Activated T-helper 17 cell treated with anti-CD3 and anti-CD28 coated beads, Interleukin-2, amount 50 U/mL, for 72 hours (primary cell): ENCODE measurements at places on chromosomes 3 and 15.

DNA sequence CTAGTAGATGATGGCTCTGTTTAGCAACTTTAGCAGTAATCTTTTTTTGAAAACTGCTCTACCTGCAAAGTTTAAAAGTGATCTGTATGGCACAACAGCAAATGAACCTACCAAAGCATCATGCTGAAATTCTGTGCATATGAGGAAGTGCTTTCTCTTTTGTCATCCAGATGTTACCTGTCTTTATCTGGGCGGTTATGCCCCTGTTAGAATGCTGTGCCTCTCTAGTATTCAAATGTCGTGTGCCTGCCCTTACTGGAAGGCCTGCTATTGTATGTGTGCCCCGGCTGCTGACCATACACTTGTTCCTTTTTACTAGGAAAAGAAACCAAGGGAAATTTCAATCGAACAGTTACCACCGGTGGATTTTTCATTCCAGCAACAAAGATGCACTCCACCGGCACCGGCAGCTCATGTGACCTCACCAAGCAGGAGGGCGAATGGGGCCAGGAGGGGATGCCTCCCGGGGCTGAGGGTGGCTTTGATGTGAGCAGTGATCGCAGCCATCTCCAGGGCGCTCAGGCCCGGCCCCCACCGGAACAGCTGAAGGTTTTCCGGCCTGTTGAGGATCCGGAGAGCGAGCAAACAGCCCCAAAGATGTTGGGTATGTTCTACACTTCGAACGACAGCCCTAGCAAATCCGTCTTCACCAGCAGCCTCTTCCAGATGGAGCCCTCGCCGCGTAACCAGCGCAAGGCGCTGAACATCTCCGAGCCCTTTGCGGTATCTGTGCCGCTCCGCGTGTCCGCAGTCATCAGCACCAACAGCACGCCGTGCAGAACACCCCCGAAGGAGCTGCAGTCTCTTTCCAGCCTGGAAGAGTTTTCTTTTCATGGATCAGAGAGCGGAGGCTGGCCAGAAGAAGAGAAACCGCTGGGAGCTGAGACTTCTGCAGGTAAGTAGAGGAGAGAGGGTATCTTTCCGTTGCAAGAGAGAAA lies 61.6 kb downstream of the TMEM39A start:
- no peak for ATAC-seq

DNA sequence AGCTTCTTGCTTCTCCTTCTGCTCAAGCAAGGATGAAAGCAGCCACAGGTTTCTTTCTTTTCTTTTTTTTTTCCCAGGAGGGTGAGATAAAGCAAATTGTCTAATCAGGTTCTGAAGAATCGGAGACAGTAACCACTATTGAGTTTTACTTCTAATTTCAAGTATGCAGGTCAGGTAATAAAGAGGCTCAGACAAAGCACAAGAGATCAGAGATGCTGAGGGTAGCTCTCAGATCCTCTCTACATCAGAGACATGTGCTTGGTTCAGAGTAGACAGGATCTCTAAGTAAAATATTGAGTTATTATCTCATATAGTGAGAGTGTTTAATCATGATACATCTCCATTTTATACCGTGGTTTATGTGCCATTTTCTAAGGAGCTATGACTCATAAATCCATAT lies 168.5 kb downstream of the NFKBIZ start:
- no peak for ATAC-seq

DNA sequence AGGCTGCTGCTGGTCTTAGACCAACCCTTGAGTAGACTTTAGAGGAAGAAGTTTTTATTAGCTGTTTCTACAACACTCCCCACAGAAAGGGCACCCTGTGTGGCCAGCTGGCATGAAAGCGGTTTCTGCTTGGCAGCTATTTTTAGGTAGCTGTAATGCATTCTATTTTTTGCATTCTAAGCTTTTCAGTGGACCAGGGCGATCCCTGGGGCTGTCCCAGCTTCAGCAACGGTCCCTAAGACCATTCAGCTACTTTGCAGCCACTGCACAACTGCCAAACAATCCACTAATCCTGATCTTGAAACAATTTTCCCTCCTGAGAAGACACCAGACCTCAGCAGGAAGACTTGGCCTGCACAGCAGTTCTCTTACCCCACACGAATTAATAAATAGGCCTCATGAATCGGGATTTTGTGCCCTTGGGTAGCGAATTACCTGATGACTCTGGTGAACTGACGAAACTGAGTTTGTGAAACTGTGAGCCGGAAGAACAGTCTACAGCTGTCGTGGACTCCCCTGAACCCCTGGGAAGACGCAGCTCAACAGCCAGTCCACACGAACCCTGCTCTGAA lies 14.6 kb upstream of the TFRC start:
- ATAC-seq: no peak

- no peak for ATAC-seq
Measured at GRCh38 chr15:57948351-57949289, 116.9 kb downstream of the ALDH1A2 start.

GRCh38 chr3:36600404-36600803 lies 163.9 kb downstream of the DCLK3 start:
- no peak for ATAC-seq

DNA sequence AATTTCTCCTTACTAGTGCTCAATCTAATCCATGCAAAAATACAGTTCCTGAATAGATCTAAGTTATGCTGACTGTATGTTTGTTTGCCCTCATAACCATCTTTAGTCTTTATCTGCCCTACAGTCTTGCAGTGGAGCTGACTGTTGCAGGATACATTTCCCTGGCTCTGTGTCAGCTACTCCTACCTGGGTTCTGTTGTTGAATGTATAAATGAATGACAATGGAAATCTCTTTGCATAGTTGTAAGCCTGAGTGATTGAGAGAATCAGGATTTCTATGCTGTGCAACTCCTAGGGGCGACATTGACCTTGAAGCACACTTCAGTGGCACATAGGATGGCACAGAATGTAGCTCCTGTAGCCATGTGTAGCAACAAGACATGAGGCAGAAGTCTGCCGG lies 16.0 kb upstream of the ZBBX start:
- ATAC-seq: no peak

DNA sequence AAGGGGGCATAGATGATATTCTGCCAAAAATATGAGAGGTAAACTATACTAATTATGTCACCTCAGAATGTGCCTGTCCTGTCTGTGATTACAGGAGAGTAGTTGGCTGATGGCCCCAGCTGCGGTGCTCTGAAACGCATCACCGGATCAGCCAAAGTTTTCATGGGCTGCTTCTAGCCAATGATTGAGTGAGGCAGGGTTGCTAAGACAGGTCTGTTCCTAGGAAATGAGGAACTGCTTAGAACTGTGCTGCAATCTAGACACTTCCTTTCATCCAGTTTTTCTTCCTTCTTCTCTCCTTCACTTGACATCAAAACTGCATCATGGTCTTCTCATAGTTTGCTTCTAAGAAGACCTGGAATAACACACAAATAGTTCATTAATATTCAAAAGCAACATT lies 124.0 kb downstream of the KCNH8 start:
- ATAC-seq: no peak

DNA sequence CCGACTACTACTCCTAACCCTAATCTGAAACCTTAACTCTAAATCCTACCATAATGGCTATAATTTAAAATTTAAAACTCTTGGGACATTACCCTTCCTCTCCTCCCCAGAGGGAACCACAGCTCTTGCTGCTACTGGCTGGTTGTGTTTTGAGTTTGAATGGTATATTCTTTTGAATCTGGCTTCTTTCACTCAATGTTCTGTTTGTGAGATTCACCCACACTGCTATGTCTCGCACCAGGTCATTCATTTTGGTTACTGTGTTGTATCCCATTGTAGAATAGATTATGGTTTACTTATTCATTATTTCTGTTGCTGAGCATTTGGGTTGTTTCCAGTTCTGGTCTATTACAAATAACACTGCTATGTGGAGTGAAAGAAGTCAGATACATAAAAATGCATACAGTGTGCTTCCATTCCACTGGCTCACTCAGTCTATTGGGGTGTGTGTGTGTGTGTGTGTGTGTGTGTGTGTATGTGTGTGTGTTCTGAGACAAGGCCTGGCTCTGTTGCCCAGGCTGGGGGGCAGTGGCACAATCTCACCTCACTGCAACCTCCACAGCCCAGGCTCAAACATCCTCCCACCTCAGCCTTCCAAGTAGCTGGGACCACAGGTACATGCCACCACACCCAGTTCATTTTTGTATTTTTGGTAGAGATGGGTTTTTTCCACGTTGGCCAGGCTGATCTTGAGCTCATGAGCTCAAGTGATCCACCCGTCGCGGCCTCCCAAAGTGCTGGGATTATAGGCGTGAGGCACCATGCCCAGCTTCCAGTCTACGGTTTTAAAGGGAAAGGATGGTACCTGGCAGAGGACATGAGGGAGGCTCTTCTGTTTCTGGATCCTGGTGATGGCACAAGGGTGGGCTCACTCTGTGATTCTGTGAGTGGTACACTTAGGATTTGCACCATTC lies 19.2 kb upstream of the SYNM start:
- ATAC-seq: no peak

DNA sequence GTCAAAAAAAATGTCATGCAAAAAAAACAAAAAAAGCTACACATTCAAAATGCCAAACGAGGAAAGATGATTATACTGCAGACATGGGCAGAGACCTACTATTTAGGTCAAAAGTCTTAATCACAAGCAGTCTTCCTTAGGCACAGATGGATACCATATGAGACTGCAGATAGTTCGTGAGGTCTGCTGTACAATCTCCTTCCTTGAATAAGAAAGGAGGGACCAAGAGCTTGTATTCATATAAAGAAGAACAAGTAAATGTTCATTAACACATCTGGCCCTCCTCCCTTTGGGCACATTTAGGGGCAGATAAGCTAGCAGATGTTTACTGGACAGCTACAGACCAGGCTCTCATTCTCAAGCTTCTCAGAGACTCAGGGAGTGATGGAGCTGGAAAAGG lies 45.3 kb downstream of the ANXA2 start:
- ATAC-seq: no peak

- ATAC-seq: no peak
Measured at GRCh38 chr3:129632977-129633376, 26.5 kb upstream of the PLXND1 start.
